ENCODE measurements at places on chromosomes 7 and 10.

GRCh38 chr7:40804477-40805215, 669.8 kb downstream of the SUGCT start:
- no peak for DNase-seq

DNA sequence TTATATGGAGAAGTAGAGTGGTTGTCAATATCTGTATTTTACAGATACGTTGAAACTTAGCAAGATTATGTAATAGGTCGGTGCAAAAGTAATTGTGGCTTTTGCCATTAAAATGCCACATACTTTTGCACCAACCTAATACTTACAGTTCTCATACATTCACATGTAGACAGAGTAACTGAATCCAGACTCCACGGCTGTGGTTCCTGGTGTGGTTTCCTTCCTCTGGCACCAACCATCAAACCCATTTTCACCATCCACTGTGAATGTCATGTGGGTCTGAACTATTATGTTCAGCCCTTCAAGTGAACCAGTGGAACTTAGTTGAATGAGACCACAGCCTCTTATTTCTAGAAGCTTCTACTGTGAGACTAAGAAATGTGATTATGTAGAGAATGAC, 31.5 kb upstream of the SLIT1 start:
- no peak for DNase-seq

GRCh38 chr10:488081-488932, 201.2 kb downstream of the DIP2C start:
- no peak for DNase-seq

- DNase-seq: no peak
These were observed 1061.1 kb upstream of the GHITM start for GRCh38 chr10:83078160-83078559.

- no peak for DNase-seq
These were observed 1203.2 kb downstream of the SORCS3 start for GRCh38 chr10:105844241-105844640.

- no peak for DNase-seq
These were observed 22.8 kb upstream of the MALSU1 start for GRCh38 chr7:23276376-23276775.

GRCh38 chr10:210297-210696, 75.0 kb downstream of the ZMYND11 start:
- no peak for DNase-seq

DNA sequence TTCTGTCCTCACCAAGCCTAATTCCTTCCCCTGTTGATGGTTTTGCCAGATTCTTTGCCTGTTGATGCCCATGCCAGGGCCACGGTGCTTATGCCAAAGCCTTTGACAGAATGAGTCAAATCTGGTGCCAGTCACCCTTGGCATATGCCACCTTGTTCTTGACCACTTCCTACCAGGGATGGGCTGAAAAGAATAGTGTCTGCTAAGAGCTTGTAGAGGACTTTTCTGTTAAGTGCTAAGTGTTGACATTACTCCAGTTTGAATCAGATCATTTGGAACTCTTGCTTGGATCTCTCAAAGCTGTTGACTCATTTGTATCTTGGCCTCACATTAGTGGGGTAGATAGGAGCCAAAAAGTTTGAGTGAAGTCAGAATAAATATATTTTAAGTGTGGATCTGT, 661.2 kb downstream of the AUTS2 start:
- DNase-seq: no peak

- no peak for DNase-seq
These were observed 32.5 kb upstream of the FEZF1 start for GRCh38 chr7:122337011-122337410.

DNA sequence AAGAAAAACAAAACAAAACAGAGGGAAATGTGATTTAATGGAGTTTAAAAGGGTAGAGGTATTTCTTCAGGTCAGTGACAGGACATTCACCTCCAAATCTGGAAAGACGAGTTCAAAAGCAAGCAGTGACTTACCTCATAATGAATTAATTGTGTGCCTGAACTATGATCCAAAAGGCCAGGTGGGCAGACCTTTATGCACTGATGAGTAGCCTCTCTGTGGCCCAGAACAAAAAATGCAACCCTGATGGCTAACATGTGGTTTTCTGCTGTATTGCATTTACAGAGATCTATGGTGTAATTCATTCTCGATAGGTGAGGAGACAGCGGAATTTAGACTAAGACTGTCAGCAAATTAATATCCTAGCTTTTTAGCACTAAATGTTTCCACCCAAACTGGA, 142.0 kb downstream of the HDAC9 start:
- DNase-seq: no peak

- no peak for DNase-seq
These were observed 620.8 kb upstream of the AUTS2 start for GRCh38 chr7:68977385-68978055.

- DNase-seq: no peak
These were observed 24.4 kb downstream of the GLI3 start for GRCh38 chr7:42212541-42213090.

GRCh38 chr10:119526621-119527592, 15.6 kb downstream of the RGS10 start:
- no peak for DNase-seq

GRCh38 chr10:50636618-50637579, 13.1 kb upstream of the SGMS1 start:
- no peak for DNase-seq

GRCh38 chr7:121323515-121324302, 5.1 kb upstream of the WNT16 start:
- no peak for DNase-seq

- DNase-seq: no peak
These were observed 159.5 kb upstream of the AGR3 start for GRCh38 chr7:17041324-17041723.

- no peak for DNase-seq
These were observed 10.8 kb upstream of the CLDN4 start for GRCh38 chr7:73820013-73820412.

DNA sequence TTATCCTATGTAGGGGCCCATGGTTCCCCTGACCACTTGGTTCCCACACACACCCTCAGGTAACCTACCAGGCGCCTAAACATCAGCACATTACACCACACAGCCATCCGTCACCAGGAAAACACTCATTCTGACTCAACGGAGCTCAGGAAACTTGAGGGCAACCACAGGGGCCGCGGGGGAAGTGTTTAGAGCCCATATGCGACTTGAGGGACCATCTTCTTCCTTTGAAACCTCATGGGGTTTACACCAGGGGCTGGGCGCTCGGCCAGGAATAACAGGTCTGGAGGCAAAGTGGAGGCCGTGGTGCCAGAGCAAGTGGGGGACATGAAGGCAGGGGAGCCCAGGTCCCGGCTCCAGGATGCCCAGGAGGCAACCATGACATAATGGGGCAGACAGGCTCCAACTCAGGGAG, 1.5 kb downstream of the STX1A start:
- DNase-seq: no peak

DNA sequence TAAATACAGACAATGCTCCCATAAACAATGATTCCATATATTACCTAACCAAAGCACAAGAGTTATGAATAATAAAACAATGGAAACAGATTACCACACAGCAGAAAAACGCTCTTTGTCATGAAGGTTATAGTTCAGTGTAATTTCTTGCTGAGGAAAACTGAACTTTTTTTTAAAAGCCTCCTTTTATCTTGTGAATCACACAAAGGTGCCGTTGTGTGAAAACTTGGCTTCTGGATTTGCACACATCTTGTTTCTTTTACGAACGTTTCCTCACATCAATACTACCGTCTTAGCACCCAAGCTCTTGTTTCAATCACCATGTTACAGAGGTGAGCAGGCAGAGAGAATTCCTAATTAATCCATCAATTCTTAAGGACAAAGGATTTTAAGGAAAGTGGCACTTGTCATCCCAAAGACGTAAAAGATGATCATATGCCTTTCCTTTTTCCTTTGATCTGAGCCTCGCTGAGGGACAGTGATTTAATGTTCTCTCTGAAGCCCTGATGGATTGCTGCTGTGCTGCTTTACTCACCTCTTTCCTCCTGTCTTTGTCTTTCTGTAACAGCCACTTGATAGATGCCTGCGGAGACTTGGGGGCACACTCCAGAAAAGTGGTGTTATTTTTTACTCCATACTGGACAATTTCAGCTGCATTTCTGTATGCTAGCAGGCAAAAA, 110.1 kb downstream of the CD36 start:
- no peak for DNase-seq

DNA sequence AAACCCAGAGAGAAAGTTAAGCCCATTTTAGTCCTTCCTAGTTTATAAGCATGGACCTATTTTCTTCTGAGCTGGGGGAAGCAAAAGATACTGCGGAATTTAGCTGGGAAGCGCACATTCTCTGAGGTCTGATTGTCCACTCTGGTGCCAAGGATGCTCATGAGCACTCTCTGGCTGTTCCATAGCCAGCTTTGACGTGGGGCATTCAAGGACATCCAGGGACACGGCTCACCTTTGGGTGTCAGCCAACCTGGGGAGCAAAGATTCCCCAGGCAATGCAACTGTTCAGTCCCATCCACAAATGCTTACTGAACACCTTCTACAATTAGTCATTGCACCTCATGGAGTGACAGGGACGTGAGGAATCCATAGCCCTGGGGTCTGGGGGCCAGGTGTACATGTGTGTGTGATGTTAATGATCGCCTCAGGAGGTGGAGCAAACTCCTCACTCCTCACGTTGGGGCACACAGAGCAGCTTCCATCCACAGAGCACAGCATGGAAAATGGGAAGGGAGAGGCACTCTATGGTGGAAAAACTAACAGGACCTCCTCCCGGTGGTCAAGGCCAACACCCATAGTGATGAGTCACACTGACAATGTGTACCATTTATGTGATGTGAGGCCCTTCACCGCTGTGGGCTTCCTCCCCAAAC, 67.5 kb upstream of the IGFBP3 start:
- peak; percentile 23 for DNase-seq

DNA sequence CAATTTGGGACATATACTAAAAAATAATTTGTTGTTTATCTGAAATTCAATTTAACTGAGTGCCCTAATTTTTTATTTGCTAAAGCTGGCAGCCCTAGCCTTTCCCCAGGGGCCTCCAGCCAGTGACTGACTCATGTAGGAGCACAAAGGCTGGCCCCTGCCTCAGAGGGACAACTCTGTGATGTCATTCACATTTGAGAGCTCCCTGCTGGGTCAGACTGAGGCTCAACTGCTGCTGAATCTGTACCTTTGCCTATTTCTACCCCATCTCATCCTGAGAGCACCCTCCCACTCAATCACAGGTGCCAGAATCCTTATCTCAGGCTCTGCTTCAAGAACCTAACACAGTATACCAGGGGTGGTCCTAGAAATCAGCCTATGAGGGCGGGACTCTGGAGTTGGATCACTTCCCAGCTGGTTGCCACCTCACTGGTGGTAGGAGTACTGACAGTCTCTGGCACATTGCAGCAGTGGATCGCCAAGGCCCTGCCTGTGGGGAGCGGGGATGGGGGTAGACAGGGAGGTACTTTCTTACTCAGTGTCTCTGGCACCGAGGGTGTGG, 11.6 kb downstream of the GCK start:
- peak; percentile 27 for DNase-seq

GRCh38 chr7:85074016-85074415, 112.8 kb downstream of the SEMA3D start:
- no peak for DNase-seq

DNA sequence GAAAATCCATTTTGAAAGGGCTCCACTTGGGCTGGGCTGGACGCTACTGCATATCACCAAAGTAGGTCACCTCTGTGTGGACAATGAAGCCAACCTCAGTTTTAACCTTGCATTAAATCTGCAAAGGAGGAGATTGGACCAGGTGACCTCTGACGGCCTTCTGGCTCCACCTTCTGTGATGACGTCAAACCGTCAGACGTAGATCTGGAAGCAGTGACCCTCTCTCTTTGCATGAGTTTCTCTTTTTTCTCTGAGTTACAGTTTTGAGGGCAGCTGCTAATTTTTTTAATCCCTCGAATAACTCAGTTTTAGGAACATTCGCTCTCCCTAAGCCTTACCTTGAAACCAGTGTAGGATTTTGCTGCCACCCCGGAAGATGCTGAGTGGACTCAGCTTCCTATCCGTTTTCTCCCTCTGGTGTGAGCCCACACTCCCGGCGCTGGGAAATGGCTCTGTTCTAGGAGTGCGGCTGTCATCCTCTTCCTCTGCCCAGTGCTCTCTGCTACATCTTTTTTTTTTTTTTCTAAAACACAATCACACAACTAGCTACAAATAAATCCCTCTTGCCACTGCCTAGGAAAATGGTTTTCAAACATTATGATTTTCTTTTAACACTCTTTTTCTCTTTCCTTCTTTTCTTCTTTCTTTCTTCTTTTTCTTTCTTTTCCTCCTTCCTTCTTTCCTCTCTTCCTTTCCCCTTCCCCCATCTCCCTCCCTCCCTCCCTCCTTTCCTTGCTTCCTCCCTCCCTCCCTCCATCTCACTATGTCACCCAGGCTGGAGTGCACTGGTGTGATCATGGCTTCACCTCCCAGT, 27.7 kb upstream of the NMT2 start:
- DNase-seq: no peak

DNA sequence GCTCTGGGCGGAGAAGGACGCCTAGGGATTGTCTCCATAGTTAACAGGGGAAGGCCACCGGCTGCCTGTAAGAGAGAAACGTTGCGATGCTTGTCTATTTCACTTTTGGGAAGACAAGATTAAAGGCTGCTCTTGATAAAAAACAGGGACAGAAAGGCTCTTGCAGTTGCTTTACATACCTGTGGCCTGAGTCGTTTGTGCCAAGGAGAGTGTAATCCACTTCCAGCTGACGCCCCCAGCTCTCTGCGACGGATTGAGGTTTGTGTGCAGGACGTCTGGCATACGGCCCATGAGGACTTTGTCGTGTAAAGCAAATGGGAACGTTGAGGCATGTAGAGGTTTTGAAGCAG, 1.1 kb downstream of the MAP3K8 start:
- DNase-seq: peak; percentile 44

GRCh38 chr10:43939939-43940820, 291.5 kb upstream of the ZNF32 start:
- peak; percentile 10 for DNase-seq

DNA sequence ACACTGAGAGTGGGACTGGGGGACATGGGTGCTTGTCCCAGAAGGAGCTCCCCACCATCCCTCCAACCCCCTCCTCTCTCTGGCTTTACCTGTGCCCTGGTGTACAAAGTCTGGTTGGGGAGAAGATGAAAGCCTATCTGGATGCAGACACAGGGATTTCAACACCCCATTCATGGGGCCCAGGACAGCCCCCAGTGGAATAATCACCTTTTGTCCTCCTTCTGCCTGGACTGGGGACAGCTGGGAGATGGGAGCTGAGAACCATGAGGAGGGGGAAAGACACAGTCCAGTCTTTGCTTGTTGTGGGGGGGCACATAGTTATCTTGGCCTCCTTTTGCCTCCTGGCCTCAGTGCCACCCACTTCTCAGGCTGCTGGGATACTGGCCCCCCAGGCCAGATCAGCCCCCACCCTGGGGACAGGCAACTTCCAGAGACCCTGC, 1.4 kb downstream of the SSC4D start:
- DNase-seq: no peak

- DNase-seq: no peak
These were observed 18.5 kb downstream of the RFC2 start for GRCh38 chr7:74235518-74236268.

GRCh38 chr10:114811862-114812261, 9.7 kb upstream of the FHIP2A start:
- no peak for DNase-seq

- DNase-seq: no peak
These were observed 66.5 kb downstream of the BICC1 start for GRCh38 chr10:58579011-58579655.

All from liver (tissue), 10 donors.